ENCODE measurements at places on chromosomes 6 and 20. TPM values are rescaled to one million over a fixed set of nuclear protein-coding genes. Genes with fewer than 3 reads are reported as not detected.

LRRN4 gene
- polyA plus RNA-seq, result 0.11 TPM

XKR7 gene
- polyA plus RNA-seq, result 0.09 TPM

CALHM4 gene
- 0.16 TPM for polyA plus RNA-seq

NTSR1 gene
- 0.08 TPM for polyA plus RNA-seq

PAK5 gene
- 0.17 TPM for polyA plus RNA-seq

MAS1 gene
- polyA plus RNA-seq, result 0.29 TPM

PPIL4 gene
- 26.7 TPM for polyA plus RNA-seq

SNX9 gene
- polyA plus RNA-seq, result 26.1 TPM

ENPP4 gene
- polyA plus RNA-seq, result 35.0 TPM

SIRPB2 gene
- 2.7 TPM for polyA plus RNA-seq

BPI gene
- 0.63 TPM for polyA plus RNA-seq

PACRG gene
- polyA plus RNA-seq, result 2.4 TPM

RNF144B gene
- polyA plus RNA-seq, result 8.6 TPM

HMGN4 gene
- polyA plus RNA-seq, result 57.2 TPM

RAET1E gene
- 0.63 TPM for polyA plus RNA-seq

PRDM1 gene
- 5.1 TPM for polyA plus RNA-seq

SLC17A1 gene
- polyA plus RNA-seq, result not detected

PHACTR3 gene
- polyA plus RNA-seq, result 9.6 TPM

COL10A1 gene
- polyA plus RNA-seq, result 0.67 TPM

RAET1L gene
- 0.33 TPM for polyA plus RNA-seq

OLIG3 gene
- not detected for polyA plus RNA-seq

DLL1 gene
- polyA plus RNA-seq, result 18.8 TPM

TRIM40 gene
- polyA plus RNA-seq, result not detected

ISM1 gene
- polyA plus RNA-seq, result 0.94 TPM

SIRPD gene
- polyA plus RNA-seq, result not detected

PARD6B gene
- 0.34 TPM for polyA plus RNA-seq

C4A gene
- polyA plus RNA-seq, result 8.6 TPM

USP49 gene
- polyA plus RNA-seq, result 3.6 TPM

DUSP15 gene
- polyA plus RNA-seq, result 2.4 TPM

WFDC12 gene
- not detected for polyA plus RNA-seq

SMIM26 gene
- polyA plus RNA-seq, result 91.7 TPM

PMEPA1 gene
- polyA plus RNA-seq, result 15.2 TPM

MAFB gene
- polyA plus RNA-seq, result 10.4 TPM

PSORS1C2 gene
- polyA plus RNA-seq, result 0.27 TPM

RBPJL gene
- polyA plus RNA-seq, result not detected

TMEM217 gene
- polyA plus RNA-seq, result 0.49 TPM

GNMT gene
- polyA plus RNA-seq, result 0.16 TPM

ZC2HC1B gene
- polyA plus RNA-seq, result not detected

ALDH5A1 gene
- polyA plus RNA-seq, result 9.6 TPM

Data from muscle of back (tissue), 13 donors.